ENCODE measurements at places on chromosomes 12 and 14.

GRCh38 chr14:60090864-60091519, 731 bp upstream of the PCNX4 start:
- peak; percentile 24 for DNase-seq

DNA sequence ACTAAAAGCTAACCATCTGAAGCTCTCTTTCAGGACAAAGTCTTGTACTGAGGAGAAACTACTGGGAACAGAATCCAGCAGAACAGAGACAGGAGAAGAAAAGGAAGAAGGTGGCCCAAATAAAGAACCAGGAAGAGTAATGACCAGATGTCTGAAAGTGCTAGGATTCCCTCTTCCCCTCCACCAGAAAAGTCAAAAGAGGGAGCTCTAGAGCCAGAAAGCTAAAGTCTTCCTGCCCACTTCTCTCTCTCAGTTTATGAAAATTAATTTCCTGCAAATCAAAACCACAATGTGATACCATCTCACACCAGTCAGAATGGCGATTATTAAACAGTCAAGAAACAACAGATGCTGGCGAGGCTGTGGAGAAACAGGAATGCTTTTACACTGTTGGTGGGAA, 47.2 kb downstream of the SPPL3 start:
- no peak for DNase-seq

- no peak for DNase-seq
Observed at GRCh38 chr12:88720231-88720630, 140.0 kb upstream of the KITLG start.

- no peak for DNase-seq
Observed at GRCh38 chr12:95533985-95534384, 17.3 kb downstream of the USP44 start.

GRCh38 chr14:67241411-67242167, at the start of gene PALS1:
Gene PALS1, plus strand, starts transcription at chr14:67241435. Its CDS starts 37,736 bp downstream, at chr14:67279171.
- DNase-seq: no peak

DNA sequence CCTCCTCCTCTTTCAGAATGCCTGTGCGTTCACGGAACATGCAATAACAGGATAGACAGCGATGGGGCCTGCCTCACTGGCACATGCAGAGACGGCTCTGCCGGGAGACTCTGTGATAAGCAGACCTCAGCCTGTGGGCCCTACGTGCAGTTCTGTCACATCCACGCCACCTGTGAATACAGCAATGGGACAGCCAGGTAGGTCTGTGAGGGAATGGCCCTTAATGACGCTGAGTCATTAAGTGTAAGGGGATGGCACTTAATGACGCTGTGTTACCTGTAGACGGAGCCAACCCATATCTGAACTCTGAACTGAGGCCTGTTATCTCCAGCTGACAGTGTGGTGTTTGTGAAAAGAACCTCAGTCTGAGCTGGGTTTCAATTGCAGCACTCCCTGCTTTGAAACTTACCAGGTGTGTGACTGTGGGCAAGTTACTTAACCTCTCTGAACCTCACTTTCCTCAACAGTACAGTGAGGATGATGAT, 86.9 kb downstream of the STAB2 start:
- peak; percentile 19 for DNase-seq

DNA sequence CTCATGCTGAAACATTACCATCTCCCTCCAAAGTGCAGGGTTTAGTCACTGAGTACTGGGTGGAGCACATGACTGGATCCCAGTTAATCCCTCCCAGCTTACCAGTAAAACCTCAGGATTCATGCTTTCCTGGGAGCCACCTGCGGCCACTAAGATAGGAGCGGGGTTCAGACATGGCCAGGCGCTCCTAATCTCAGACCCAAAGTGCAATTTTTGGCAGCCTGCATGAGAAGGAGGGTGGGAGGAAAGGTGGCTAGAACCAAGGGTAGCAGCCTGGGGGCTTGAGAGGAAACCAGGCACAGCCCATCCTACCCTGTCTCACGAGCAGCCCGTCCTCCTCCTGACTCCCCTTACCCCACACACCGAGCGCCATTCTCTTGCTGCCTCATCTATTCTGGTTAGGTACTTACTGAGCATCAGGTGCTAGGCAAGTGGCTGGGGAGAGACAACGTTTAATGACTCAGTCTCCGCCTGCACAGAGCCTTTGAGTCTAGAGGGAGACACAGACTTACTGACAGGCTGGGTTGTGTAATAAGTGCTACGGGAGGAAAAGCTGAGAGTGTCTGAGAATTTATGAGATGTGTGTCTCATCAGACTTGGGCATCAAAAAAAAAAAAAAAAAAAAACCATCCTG, 9.9 kb downstream of the GPRC5A start:
- DNase-seq: no peak

GRCh38 chr12:120583478-120584030, 2.4 kb upstream of the POP5 start:
- DNase-seq: peak; percentile 73

DNA sequence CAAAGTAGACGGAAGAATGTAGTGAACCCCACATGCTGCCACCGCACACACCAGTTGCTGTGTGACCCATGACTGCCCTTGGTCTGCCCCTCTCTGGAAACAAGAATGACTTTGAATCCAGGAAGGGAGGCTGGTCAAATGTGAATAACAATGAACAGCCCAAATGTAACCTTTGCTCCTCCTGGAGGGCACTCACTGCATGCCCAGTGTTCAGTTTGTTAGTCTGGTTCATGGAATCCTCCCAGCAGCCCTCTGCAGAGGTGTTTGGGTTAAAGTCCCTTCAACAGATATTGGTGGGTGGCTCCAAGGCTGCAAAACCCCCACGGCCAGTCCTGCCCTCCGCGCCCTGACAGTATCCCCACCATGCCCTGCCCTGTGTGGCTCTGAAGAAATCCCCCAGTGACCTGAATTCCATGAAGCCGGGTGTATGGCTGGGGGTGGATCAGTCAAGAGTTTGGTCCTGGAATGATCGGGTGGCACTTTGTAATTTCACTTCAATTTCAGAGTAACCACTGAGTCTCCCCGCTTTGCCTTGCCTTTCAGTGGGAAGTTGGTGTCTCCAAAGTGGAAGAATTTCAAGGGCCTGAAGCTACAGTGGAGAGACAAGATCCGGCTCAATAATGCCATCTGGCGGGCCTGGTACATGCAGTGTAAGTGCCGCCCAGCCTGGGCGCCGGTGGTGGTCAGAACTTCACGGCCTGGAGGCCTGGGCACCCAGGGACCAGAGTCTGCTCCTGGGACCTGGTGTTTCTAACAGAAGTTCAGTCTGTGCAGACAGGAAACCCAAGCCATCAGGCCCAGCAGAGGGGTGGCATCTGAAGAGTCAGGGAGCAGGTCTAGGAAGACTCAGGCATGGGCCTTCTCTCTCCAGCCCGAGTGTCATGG, 47.1 kb downstream of the IL31 start:
- no peak for DNase-seq

GRCh38 chr12:6902448-6902847, 2.2 kb upstream of the LRRC23 start:
- no peak for DNase-seq

- DNase-seq: no peak
Observed at GRCh38 chr12:90773491-90773890, 181.5 kb downstream of the CCER1 start.

DNA sequence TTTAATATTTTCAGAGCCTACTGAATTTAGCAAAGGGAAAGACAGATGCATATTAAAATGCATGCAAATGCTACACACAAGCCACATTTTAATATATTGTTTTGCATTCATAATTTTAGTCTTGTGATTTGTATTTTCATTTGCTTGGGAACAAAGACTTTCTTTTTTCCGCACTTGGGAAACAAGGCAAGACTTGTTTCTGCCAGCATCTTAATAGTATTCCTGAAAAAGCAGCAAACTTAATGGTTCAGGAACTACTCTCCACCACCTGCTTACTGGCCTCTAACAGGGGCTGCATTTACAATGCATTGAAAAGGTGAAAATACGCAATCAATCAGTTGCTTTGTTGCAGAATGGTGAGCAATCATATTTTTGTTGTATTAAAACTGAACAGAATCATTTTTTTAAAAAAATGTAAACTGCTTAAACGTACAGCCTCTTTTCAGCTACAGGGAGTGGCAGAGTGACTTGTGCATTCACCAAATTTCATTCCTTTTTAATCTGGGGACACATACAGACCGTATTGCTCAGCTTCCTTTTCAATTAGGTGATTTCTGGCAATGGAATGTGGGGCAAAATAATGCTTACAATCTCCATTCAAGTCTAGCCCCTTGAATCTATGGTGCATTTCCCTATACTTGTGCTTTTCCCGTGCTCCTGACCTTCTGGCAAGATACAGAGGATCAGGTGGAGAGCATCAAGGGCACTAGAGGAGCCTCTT, 144.1 kb upstream of the BTG1 start:
- no peak for DNase-seq

GRCh38 chr12:42445891-42446290, 119.9 kb downstream of the PPHLN1 start:
- no peak for DNase-seq

DNA sequence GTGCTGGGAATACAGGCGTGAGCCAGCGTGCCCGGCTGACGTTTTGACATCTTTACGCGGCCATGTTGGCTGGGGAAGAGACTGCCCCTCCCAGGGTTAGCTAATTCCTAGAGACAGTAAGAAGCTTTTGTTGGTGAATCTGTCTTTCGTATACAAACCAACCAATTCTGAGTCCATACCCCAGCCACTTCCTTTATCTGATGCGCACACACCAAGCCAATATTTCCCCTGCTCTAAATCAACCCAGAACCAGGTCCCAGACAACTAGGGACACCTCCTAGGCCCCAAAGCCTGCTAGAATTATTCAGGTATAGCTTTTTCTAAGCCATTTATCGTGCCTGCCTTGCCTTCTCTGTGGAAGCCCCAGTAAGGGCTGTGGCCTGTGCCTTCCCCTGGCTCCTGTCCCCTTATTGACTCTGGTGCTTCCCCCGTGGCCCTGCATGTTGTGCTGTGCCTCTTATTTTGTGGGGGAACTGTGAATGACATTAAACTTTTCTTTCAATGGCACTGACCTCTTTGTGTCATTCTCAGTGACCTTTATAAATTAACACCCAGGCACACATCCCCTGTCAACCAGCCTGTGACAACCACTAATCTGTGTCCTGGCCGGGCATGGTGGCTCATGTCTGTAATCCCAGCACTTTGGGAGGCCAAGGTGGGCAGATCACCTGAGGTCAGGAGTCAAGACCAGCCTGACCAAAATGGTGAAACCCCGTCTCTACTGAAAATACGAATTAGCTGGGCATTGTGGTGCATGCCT, 10.7 kb upstream of the EVL start:
- DNase-seq: no peak

- no peak for DNase-seq
Observed at GRCh38 chr14:100403802-100404365, 80.7 kb downstream of the SLC25A47 start.

DNA sequence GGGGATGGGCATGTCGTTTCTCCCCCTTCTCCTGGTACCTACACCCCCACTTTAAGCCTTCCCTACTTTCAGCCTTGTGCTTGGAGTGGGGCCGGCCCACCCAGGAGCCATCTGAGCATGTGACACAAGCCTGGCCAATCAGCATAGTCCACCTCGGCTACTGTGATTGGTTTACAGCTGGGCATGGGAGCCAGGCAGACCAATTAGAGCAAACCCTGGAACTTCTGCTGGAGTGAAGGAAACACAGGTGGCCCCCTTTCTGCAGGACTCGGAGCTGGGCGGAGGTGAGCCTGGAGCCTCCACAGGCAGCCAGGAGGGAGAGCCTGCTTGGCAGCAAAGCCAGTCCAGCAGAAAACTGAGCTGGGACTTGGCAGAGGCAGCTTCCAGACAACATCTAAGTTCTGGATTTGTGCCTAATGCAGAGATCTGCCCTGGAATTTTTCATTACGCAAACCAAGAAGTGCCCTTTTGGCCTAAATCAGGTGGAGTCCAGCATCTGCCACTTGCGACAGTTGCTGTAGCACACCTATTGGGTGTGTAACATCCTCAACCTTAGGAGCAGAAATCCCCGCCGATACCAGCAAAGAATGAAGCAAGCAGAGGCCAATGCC, 59.5 kb downstream of the SCARB1 start:
- peak; percentile 50 for DNase-seq

DNA sequence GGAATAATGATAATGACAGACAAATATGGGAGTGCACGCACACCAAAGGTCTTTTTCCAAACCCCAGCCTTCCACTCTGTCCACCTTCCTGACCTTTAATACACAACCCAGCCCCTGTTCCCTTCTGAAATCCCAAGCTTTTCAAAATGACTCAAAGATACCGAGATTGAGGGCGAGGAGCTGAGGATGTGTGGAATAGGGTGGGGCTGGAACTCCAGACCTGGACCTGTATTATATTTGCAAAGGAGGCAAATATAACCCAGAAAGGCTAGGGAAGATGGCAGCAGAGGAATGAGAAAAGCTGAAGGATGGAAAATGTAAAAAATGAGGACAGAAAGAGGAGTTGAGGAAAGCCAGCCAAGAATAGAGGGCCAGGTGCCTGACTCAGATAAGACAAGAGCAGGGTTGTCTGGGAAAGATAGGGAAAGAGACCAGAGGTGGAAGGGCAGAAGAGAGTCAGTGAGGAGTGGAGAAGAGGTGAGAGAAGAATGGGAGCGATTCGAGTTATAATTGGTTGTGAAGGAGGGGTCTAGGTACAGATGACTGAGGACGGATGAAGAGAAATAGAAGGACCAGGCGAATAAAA, 1.0 kb upstream of the PTMS start:
- no peak for DNase-seq

GRCh38 chr12:42204362-42204761, 33.7 kb downstream of the YAF2 start:
- no peak for DNase-seq

DNA sequence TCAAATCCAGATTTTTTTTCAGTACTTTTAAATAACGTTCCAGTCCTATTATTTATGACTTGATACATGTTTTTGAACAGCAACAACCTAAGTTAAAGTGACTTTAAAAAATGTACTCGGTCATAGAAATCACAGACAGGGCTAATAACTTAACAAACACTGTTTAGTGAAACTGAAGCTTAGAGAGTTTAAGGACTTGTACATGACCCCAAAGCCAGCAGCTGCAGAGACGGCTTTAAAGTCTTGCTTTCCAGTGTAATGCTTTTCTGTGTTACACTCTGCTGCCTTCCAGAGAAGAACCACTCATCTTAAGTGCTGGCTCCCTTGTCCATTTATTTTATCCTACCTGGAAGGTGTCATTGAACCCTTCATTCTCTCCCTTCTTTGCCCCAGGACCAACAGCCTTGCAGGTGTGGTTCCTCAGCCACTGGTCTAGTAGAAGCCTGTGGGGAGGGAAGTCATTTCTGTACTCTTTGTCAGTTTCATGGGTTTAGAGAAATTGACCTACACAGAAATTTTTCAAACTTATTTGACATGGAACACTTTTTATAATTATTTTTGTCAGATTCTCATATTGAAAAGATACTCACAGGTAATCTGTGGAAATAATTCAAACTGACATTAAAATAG, 60.9 kb downstream of the NAV3 start:
- no peak for DNase-seq

DNA sequence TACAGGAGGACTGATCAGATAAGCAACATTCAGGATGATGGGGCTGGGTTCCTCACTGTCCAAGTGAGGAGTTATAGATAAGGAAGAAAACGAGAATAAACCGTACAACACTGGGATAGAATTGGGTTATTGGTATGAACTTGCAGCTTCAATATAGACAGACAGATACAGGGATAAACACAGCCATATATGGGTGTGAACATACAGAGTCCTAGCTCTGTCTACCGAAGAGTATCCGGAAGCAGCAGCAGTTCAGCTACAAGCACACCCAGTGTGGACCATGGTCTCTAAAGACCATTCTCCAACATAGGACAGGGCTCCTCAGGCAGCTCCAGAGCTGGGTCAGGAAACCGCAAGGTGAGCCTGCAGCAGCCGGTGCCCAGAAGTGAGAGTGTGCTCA, 40.8 kb downstream of the CDC42BPB start:
- DNase-seq: no peak
